ENCODE measurements at places on chromosomes 1 and 21.

DNA sequence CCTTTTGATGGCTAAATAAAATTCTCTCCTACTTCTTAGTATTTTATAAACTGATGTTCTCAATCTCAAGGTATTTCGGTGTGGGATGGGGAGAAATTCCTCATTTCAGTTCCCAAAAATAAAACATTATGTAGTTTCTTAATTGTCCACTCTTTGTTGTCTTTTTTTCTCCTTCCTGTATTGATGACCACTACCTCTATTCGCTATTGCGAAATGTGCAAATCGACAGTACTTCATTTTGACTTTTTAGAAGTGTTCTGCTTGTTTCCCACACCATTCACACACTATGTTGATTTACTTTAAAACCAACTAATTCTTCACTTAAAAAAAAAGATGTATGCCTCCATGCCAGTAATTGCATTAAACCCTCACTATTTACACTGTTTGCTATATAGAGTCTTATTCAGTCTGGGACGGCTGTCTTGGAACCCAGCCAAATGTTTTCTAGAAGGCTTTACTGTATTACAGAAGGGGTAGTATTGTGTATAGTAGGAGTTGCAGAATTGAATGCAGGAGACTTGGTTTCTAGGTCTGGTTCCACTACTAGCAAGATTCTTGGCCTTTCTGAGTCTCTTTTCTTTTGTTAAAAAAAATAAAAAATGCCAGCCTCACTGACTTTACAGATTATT is 5.6 kb downstream of the RNF2 start:
- DNase-seq: no peak

DNA sequence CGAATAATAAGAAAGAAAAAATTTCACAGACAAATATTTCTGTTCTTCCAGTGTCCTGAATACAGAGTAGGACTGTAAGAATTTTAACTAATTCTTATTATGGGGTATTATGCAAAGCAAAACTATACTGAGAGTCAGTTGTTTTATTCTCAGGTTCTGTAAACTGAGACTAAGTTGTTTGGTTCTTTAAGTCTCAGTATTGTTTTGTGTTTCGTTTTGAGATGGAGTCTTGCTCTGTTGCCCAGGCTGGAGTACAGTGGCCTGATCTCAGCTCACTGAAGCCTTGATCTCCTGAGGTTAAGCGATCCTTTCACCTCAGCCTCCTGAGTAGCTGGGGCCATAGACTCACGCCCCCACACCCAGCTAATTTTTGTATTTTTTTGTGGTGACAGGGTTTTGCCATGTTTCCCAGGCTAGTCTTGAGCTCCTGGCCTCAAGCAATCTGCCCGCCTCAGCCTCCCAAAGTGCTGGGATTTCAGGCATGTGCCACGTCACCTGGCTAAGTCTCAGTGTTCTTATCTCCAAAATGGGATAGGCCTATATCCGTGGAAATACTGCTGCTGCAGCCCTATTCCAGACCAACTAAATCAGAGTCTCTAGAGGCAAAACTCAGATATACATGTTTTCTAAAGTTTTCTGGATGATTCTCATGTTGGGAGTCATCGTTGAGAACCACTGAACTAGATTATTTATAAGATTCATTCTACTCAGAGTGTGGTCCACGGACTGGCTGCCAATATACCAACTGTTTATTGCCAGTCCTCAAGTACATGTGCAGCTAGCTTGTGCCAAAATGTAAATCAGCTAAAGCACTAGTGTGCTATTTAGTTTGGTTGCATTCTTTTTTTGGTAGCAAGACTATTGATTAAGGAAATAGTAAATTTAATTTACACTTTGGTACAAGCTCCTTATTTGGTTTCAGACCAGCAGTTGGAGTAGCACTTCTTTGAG is 116.6 kb downstream of the HS2ST1 start:
- DNase-seq: no peak

DNA sequence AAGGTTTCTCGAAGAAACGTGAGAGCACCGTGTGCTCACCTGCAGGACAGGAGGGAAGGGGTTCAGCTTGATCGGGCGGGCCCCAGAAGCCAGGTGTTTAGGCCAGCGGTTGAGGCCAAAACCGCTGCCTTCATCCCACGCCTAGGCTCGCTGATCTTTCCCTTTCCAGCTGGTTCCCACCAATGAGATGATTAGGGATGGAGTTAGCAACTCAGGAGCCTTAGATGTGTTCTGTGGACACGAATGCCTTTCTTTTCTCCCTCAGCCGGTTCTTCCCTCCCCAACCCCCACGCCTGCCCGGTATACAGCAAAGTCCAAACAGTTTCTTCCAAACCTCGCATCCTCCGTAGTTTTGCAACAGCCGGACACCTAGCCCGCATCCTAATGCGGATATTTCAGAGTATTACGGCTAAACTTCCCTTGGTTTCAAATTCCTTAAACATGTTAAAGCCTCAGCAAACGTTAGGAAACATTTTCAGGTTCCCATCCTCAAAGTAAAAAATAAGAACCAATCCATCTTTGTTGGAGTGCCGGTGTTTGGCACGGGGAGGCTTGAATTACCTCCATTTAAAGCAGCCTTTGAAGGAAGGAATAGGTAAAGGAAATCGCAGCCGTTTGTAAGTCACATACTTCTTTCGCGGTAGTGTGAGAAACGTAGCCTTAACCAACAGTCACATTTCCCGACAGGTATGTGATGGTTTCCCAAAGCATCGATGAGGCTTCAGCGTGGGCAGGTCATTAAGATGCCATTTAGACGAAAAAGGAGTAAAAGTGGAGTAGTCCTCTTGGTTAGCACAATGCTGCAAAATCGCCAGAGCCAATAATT is 1.1 kb downstream of the LRRC8C start:
- no peak for DNase-seq

GRCh38 chr1:28278763-28279162 is 19.4 kb downstream of the SESN2 start:
- no peak for DNase-seq

DNA sequence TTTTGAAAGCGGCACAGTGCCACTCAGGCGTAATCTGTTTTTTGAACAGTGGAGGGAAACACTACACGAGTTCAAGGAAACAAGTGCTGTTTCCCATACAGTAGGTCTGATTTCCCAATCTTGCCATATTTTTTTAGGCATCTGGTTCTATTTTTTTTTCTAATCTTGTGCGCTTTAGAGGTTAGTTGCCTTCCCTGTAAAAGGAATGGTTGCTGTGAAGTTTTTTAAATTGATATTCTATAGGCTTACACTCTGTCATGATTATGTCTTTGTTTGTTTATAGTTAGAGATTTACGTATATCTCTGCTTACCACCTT is 1.2 kb downstream of the NASP start:
- DNase-seq: no peak

DNA sequence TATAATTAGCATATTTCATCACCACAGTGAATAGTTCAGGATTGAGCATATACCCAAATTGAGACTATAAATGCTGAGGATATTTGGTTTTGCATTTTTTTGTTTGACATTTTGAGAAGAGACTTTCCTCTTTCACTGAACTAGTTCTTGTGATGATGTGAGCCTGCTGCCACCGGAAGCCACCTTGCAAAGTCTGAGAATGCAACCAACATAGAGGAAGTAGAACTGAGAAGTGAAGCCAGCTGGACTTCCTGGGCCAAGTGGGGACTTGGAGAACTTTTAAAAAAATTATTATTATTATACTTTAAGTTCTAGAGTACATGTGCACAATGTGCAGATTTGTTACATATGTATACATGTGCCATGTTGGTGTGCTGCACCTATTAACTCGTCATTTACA is 102.3 kb downstream of the RPE65 start:
- DNase-seq: no peak

GRCh38 chr1:14392161-14392858 is 206.2 kb upstream of the KAZN start:
- DNase-seq: no peak

DNA sequence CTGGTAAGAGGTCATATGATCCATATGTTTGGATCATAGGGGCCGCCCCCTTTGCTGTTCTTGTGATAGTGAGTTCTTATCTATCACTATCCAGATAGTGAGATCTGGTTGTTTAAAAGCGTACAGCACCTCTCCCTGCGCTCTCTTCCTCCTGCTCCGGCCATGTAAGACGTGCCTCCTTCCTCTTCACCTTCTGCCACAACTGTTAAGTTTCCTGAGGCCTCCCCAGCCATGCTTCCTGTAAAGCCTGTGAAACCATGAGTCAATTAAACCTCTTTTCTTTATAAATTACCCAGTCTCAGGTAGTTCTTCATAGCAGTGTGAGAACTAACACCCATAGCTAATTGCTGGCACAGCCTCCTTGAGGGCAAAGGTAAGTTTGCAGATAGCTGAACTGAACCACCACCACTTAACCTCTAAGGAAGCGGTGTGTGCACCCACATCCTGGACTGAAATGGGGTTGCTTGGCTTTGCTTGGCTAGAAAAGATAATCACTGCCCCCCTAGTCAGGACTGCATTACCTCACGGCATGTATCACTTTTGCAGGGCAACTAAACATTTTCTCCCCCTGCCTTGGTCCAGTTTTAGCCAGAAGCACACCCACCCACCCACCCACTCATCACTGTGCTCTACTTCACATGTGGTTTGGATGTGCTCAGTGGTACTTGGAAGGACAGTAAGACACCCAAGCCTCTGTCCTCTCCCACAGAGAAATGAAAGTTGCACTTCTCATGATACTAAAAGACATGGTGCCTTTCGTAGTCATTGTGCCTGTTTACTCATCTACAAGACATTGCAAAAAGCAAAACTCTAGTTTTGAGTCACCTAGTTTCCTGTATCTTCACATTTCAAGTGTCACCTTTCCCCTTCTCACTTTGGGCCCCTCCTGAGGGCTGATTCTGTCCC is 23.1 kb upstream of the PTAFR start:
- no peak for DNase-seq

DNA sequence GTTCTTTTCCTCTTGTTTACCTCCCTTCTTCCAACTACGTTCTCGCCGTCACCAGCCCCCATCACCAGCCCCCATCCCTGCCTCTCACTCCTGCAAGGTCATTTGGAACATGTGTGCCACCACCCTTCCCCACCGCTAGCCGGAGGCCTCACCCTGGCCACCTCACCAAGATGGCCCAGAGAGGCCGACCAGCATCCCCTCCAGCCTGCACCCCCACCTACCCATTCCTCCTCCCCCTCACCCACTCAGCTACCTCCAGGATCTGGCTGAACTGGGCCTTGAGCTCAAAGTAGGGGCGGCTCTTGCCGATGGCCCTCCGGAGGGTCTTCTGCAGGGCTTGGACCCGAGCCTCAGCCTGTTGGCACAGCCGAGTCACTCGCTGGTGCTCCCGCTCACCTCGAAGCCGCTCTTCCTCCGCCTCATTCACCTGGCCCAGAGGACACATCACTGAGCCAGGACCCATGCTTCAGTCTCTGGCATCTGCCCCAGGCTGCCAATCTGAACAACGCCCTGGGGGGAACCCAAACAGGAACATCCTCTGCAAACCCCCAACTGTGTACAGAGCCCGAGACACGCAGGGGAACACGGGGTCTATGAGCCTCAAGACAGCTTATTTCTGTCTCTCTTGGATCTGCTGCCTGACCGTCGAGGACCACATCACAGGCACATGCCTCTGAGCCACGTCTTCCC is 12.8 kb downstream of the SH3BP5L start:
- DNase-seq: peak; percentile 22

GRCh38 chr1:236608930-236609726 is 4.8 kb upstream of the HEATR1 start:
- peak; percentile 45 for DNase-seq

DNA sequence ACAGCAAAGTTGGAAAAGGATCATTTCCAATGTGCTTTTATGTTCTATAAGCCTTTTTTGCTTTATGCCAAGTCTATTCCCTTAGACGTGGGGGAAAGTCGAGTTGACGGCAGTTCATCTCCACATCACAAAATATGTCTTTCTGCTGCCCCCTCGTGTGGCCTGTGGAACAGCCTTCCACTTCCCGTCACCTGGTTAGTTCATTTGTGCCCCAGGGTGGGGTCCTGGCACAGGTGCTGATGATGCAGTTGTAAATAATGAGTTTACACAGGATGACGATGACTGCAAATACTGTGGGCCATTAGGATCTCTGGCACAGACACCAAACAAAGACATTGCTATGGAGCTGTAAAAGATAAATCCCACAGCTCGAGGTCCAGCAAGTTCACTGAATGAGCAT is 10.0 kb upstream of the OTUD3 start:
- no peak for DNase-seq

DNA sequence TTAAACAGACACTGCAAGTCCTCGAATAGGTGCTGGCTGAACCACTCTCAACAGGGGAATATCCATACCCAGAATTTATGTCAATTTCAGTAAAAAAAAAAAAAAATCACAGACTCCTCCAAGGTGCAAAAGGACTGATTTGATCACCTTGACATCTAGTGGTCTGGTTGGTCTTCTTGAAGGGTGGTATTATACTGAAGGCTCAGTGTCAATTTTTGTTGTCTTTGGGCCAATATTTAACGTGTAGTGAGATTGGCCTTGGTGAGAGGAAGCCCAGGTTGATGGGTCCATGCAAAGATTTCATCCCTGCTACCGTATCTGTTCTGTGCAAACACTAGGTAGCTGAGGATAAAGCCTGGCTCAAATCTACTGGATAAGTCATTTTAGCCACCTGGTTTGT is 4.0 kb upstream of the GBP5 start:
- DNase-seq: no peak

GRCh38 chr1:146013559-146013922 is 8.0 kb downstream of the HJV start:
- no peak for DNase-seq

DNA sequence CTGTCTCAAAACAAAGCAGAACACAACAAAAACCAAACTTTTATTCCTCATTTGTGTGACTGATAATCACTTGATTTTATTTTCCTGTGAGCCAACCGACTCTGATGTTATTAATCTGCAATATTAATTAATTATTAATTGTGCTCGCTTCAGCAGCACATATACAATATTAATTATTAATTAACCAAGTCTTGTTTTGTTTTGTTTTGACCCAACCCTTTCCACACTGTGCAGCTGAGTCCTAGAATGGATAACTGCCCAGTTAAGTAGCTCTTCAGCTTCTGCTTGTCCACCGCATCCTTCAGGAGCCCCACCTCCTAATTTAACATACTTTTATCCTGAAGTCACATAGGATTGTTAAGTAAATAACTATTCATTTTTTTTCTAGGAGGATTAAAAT is 47.4 kb upstream of the EXO1 start:
- no peak for DNase-seq

GRCh38 chr1:20823845-20824244 is 36.7 kb upstream of the HP1BP3 start:
- no peak for DNase-seq

DNA sequence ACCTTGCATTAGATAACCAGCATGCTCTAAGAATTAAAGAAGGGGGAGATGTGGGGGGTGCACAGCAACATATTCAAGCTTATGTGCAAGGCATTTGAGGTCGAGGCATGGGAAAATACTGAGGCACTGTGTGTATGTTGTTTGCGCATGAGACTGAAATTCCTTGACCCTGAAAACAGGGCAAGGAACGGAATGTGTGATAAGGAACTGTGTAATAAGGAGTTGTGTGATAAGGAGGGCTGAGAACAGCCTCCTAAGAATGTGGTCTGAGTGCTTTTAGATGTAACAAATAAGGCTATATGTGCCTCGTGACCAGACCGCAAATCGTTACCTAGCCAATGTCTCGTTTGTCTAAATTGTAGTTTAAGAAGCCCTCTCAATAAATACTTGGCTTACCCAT is 26.5 kb upstream of the ITLN1 start:
- DNase-seq: no peak
